NCI-H1694 (cell line): ENCODE measurements at places on chromosomes 1 and 21.

DNA sequence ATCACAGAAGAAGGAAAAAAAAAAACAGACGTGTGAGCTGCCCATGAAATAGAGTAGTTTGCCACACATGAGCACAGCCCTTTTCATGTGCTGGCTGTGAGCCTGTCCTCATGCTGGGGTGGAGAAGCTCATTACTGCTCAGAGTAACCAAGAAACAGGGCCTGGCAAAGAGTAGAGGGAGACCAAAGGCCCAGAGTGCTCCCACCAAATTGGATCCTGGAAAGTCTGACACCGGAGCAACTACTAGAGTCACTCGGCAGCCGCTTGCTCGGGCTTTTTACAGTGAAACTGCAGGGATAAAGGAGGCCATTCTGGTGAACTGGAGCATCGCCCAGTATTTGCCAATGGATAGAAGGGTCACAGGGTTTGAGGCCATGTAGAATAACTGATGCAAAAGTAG is 64.4 kb upstream of the BARHL2 start:
- peak; percentile 15 for DNase-seq

GRCh38 chr1:216740331-216740730 is 17.1 kb upstream of the ESRRG start:
- DNase-seq = no peak

DNA sequence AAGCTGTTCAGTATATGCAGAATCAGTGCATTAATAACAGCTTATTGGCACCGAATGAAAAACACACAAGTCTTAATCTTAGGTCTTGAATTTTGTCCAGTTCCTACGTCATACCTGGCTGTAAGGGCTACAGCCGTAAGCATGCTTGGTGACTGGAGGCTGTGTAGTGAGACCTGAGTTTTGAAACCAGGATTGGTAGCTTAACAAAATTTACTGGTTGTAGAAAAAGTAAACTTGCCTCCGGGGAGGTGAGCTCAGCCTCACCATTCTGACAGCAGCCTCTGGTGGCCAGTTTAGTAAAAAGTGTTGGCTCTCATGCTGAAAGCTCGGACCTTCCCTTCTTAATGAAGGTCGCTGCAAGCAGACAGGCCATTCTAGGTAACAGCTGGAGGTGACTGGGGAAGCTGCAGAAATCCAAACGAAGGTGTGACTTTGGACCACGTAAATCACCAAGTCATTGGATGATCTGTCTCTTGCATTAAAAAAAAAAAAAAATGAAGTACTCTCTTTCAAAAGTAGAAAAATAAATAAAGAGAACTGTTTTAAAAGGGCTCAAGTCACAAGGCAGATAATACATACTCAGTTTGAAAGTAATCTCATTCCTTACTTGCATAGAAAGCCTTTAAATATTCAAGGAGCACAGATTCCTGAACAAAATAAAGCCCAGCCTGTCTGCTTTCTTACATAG is 48.9 kb downstream of the HLCS start:
- no peak for DNase-seq

GRCh38 chr21:17512253-17513213 is at the start of gene CXADR:
TSS of gene CXADR (plus strand) at chr21:17513043. CDS start at chr21:17513130, 87 bp downstream.
- DNase-seq = peak; percentile 70

DNA sequence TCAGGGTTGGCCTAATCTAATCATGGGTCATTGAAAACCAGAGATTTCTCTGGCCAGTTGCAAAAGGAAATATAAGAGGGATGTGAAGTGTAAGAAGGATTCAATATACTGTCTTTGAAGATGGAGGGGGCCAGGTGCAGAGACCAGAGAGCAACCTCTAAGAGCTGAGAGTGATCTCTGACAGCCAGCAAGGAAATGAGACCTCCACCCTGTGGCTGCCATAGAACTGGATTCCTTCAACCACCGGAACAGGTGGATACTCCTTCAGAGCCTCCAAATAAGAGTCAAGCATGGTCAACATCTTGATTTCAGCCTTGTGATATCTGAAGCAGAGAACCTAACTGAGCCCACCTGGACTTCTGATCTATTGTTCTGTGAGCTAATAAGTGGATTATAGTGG is 128.4 kb downstream of the CYYR1 start:
- DNase-seq = no peak

DNA sequence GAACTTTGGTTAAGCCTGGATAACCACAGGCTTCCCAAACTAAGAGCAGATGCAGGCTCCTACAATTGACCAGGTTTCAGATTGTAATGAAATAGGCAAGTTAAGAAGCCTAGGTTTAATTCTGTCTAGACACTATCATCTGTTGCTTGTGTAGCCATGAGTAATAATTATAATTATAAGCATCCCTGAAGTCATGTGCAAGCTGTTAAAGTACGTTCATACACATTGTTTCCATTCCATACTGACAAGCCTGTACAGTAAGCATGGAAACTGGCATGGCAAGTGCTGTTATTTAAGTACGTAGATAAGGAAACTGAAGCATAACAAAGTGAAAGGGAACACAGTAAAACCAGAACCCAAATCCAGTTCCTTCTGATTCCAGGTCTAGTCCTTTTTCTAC is 557.2 kb upstream of the BEND5 start:
- DNase-seq = no peak
